ENCODE measurements at places on chromosomes 1 and 21.

- peak; percentile 80 for DNase-seq
These were observed 6.1 kb downstream of the SKI start for GRCh38 chr1:2233997-2234761.

DNA sequence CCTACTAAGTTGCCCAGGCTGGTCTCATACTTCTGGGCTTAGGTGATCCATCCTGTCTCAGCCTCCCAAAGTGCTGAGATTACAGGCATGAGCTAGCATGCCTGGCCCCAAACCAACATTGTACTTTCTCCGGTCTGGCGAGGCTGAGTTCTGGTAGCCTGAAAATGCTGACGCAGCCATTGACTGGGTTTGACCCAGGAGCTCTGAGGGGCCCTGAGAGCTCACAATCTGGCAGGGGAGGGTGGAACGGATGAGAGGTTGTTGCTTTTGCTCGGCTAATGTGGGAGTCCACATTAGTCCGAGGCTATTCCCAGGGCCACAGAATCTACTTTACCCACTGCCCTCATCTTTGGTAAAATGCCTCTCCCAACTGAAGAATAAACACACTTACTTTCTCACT lies 35.1 kb upstream of the PARP1 start:
- no peak for DNase-seq

- DNase-seq, result peak; percentile 92
These were observed 198.4 kb upstream of the PTGFR start for GRCh38 chr1:78292361-78292760.

- no peak for DNase-seq
These were observed 165.0 kb upstream of the VAMP3 start for GRCh38 chr1:7606096-7606495.

DNA sequence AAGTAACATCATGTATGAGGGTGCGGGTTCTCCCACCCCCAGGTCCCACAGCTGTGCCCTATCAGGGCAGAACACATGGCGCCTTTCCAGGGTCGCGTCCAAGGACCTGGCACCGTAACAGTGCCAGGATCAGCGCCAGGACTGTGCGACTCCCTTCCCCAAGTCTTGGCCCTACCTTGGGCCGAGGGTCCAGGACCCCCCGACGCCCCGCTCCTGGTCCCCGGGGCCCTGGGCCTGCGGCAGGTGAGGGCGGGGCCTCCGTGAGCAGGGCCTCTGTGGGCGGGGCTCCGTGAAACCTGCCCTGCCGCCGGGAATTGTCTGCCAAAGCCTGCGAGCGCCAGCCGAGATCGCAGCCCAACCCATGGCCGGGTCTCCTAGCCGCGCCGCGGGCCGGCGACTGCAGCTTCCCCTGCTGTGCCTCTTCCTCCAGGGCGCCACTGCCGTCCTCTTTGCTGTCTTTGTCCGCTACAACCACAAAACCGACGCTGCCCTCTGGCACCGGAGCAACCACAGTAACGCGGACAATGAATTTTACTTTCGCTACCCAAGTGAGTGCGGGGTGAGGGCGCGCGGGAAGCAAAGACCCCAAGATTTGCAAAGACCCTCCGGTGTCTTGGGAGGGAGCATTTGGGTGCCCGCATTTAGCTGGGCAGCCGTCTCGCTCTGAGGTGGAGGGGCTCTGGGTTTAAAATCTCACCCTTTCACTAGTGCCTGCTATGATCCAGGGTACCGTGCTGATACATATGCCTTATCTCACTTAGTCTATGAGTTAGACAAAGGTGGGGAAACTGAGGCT lies at the start of gene RHBG:
TSS of gene RHBG (plus strand) at position 323 of the 796 bp plus-strand sequence. CDS start at position 362, 39 bp downstream.
- no peak for DNase-seq

DNA sequence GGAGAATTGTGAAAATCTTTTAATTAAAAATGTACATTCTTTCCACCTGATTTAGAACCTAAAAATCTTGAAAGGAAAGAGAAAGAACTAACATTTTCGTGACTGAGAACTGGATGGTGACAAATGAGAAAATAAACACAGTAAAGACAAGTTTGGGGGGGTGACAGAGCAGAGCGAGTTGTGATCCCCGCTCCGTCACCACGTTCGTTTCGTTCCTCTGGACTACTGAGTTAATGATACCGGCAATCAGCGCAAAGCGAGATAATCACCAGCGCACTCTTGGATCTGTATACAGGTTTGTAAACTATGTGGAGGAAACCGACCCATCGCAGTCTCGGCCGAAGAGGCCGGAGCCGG lies 31.2 kb upstream of the CFAP126 start:
- DNase-seq, result no peak

GRCh38 chr1:13664451-13664850 lies 35.5 kb upstream of the PRDM2 start:
- DNase-seq, result no peak

GRCh38 chr1:168613038-168613451 lies 36.6 kb downstream of the XCL1 start:
- DNase-seq, result no peak

- no peak for DNase-seq
These were observed 94.1 kb downstream of the NMNAT2 start for GRCh38 chr1:183323849-183324683.

All from BJ (cell line).